Activated gamma-delta T cell treated with Interleukin-2 at 50 U/mL for 16 hours (primary cell): ENCODE measurements at places on chromosomes 5 and 9.

GRCh38 chr5:179322071-179323025 lies 22.9 kb downstream of the ADAMTS2 start:
- no peak for DNase-seq

DNA sequence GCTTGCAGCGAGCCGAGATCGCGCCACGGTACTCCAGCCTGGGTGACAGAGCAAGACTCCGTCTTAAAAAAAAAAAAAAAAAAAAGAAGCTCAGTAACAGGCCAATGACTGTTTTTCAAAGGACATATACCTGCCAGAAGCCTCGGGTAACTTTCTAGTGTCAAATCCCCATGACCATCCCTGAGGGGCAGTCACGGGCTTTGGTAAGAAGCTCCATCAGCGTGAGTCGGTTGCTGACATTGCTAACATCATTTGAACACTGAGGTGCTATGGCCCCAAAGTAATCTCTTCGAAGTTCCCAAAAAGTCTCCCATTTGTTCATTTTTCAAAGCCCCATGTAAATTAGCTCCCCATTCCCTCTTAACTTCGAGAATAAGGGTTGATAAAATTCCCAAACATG lies 11.6 kb downstream of the NAIP start:
- DNase-seq, result no peak

GRCh38 chr5:75331-76320 lies 16.3 kb upstream of the PLEKHG4B start:
- DNase-seq, result no peak

GRCh38 chr9:110447476-110447875 lies 109.8 kb upstream of the TXNDC8 start:
- DNase-seq, result no peak

DNA sequence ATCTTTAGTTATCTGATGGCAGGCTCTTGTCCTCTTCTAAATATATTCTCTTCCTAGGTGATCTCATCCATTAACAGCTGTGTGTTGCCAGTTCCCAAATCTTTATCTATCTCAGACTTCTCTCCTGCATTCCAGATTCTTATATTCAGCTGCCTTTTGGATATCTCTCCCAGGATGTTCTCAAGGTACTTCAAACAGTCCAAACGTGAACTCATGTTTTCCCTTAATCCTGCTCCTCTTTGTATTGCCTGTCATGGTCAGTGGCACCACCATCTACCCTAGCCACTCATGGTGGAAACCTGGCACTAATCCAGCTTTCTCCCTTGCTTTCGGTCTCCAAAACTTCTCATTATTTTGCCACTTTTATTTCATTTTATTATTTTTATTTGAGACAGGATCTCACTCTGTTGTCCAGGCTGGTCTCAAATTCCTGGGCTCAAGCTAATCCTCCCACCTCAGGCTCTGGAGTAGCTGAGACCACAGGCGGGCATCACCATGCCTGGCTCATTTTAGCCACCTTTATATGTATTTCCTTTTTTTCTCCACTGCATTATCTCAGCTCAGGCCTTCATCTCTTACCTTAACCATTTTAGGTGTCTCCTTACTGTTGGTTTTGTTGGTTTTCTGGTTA lies 3.8 kb downstream of the ZFYVE16 start:
- DNase-seq, result no peak

- no peak for DNase-seq
Observed at GRCh38 chr5:10596310-10596703, 32.4 kb downstream of the ANKRD33B start.

DNA sequence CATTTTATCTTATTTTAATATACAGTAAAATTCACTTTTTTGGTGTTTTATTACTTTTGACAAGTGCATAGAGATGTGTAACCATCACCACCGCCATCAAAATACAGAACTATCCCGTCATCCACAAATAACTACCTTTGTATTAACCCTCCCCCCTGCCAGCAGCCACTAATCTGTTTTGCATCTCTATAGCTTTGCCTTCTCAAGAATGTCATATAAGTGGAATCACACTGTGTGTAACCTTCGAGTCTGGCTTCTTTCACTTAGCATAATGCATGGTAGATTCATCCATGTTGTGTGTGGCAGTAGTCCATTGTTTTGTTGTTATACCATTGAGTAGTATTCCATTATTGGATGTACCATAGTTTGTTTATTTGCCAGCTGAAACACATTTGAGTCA lies 98.8 kb downstream of the BOD1 start:
- no peak for DNase-seq

GRCh38 chr9:69744688-69745380 lies 15.0 kb downstream of the PTAR1 start:
- no peak for DNase-seq

- DNase-seq, result no peak
Observed at GRCh38 chr5:140245926-140246325, 57.0 kb downstream of the PFDN1 start.

GRCh38 chr9:5922192-5922591 lies 31.5 kb downstream of the MLANA start:
- no peak for DNase-seq

DNA sequence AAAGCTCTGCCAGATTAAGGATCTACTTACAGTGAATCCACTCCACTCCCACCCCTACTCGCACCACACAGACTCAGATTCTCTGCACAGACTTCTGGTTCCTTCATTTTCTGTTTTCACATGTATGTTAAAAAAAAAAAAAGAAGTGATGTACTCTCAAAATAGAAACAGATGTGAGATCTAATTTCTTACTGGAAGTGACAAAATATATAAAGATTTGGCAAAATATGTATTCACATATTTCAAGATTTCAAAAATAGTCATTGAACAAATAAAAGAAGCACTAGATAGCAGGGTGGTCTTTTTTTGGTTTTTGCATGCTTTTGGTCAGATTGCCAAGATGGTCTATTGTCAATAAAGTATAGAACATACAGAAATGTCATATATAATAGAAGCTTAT lies 379.2 kb downstream of the TMEM167A start:
- DNase-seq, result no peak

GRCh38 chr9:76572151-76572550 lies 113.2 kb downstream of the GCNT1 start:
- no peak for DNase-seq

GRCh38 chr9:38373679-38374078 lies 18.8 kb upstream of the ALDH1B1 start:
- DNase-seq, result no peak

- DNase-seq, result no peak
Observed at GRCh38 chr5:80288177-80288576, 31.6 kb upstream of the SPZ1 start.

- no peak for DNase-seq
Observed at GRCh38 chr5:58066076-58066475, 393.8 kb downstream of the PLK2 start.

GRCh38 chr5:23146183-23146582 lies 293.0 kb upstream of the CDH12 start:
- DNase-seq, result no peak

GRCh38 chr9:96661711-96662110 lies 6.6 kb upstream of the PRXL2C start:
- no peak for DNase-seq

- DNase-seq, result no peak
Observed at GRCh38 chr5:139660105-139660922, 12.2 kb downstream of the CXXC5 start.

GRCh38 chr9:105661011-105661410 lies 1.2 kb upstream of the TAL2 start:
- DNase-seq, result no peak

DNA sequence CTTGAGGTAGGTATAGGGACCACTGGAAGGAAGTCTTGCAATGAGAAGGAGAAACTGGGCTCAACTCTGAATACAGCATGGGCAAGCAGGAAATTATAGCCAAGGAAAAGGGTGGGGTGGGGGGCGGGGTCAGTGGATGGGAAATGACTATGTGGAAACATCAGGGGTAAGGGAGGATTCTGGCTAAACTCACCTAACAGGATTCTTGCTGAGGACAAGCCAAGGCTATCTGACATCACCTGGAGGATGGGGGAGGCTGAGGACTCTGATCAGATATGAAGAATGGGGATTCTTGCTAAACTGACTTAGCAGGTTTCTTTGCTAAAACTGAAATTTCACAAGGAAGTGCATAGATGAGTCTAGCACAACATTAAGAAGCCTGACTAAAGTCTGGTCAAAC lies 40.8 kb downstream of the CTSL start:
- no peak for DNase-seq

DNA sequence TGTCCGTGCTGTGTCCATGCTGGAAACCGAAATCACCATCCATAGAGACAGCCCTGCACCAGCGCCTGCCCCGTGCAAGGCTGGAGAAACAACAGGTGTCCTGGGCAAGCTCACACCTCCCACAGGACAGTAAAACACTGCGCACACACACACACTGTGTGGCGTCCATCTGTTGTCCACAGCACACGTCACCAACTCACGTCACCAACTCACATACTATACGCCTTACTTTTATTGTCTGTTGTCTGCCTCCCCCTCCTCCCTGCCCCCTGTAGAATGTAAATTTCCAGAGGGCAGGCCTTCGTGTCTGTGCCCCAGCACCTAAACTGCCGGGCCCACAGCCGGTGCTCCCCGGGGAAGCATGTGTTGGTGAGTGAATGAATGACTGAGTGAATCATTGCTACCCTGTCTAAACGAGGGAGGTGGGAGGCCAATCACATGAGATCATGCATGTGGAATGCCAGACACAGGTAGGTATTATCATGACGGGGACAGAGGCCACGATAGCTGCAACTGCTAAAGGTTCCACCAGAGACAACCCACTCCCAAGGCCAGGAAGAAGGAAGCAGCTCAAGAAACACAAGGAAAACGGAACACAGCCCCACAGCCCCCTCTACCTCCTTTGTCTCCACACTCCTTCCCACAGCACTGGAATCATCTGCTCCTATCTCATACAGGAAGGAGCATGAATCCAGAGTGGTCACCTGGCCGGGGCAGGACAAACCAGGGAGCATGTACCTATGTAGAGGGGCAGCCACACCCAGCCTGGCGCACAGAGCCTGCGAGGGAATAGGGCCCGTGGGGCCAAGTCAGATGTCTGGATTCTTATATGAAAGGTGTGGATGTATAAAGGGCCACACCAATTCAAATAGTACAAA lies 41.9 kb downstream of the STK10 start:
- DNase-seq, result no peak

DNA sequence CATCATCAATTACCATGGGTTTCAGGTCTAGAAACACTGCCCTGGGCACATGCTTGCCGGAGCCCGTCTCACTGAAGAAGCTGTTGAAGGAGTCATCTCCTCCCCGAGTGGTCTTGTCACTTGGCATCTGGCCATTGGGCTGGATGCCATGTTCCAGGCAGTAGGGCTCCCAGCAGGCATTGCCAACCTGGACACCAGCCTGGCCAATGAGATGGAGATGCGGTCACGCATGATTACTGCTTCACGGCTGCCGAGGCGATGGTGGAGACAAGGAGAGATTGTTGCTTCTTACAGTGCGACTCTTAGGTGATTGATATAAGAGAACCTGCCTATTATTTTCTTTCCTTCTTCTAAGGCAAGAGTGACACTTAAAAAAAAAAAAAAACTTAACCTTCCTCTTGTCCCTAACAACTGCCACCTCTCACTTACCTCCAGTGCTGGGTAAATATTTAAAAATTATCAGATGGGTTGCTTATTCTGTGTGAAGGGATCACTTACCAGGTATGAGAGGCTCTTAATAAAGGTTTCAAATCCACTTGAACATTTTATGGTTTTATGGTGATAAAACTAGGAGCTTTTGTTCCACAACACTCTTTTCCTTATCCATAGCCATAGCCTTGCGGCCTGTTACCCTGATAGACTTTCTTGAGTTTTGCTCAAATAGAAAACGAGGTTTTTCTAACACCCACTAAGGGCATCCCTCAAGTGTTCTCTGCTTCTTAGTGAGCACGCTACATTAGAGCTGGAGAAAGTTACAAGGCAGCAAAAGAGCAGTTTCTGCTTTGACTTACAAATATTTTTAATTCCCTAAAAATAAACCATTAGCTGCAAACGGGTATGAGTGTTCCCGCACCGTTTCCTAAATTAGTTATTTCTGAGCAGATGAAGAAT lies 41.2 kb downstream of the NIM1K start:
- DNase-seq, result no peak

- DNase-seq, result no peak
Observed at GRCh38 chr5:15037247-15037908, 165.8 kb upstream of the ANKH start.

DNA sequence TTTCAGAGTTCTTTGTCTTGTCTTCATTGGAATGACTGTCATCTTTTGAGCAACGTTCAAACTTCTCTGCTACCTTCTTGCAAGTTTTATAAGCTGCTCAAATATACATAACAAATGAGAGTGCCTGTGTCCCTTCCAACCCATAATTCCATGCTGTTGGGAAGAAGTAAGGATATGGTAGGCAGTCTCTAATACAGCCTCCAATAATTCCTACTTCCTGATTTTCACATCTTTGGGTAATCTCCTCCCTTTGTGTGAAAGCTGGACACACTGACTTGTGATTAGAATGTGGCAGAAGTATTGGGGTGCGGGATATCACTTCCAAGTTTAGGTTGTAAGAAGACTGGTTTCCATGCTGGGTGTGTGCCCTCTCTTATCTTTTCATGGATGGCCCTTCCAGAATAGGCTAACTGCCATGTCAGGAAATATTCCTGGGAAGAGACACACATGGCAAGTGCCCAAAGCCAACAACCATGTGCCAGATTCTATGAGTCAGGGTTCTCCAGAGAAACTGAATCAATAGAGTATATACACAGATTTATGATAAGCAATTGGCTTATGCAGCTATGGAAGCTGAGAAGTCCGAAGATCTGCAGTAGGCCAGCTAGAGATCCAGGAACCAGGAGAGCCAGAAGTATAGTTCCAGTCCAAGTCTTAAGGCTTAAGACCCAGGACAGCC lies 531.3 kb downstream of the NTRK2 start:
- no peak for DNase-seq

DNA sequence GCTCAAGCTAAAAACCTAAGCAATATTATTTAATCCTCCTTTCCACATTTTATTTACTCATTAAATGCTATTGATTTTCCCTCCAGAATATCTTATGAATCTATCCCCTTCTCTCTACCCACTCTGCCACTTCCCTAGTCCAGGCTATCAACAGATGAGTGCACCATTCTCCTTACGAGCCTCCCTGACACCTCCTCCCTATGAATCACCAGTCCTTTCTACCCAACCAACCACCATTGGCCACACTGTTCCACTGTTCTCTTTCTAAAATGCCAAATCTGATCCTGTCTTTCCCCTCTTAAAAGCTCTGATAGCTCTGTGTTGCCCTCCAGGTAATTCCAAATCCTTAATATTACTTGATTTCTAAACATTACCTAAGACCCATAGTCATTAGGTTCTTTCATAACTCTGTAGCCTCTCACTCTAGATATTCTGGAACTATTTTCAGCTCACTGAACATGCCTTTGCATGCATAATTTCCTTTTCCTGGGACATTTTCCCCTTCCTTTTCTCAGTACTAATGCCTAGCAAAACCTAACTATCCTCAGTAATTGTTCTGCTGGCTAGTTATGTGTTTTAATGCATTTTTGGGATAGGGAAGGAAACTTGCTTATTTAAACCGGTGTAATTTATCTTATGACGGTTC lies 126.3 kb downstream of the UNC13B start:
- no peak for DNase-seq

- DNase-seq, result no peak
Observed at GRCh38 chr5:31663519-31663918, 24.6 kb downstream of the PDZD2 start.

- DNase-seq, result no peak
Observed at GRCh38 chr9:77605449-77606220, 42.5 kb downstream of the GNA14 start.

- DNase-seq, result no peak
Observed at GRCh38 chr5:146428658-146429057, 18.5 kb upstream of the TCERG1 start.

- peak; percentile 41 for DNase-seq
Observed at GRCh38 chr5:173781816-173782670, 106.1 kb upstream of the CPEB4 start.

GRCh38 chr5:103541569-103541968 lies 21.0 kb downstream of the NUDT12 start:
- no peak for DNase-seq

- DNase-seq, result no peak
Observed at GRCh38 chr5:78758169-78758839, 109.7 kb upstream of the LHFPL2 start.
